Vagina (tissue), 2 donors: ENCODE measurements at places on chromosomes 2 and 18.

DNA sequence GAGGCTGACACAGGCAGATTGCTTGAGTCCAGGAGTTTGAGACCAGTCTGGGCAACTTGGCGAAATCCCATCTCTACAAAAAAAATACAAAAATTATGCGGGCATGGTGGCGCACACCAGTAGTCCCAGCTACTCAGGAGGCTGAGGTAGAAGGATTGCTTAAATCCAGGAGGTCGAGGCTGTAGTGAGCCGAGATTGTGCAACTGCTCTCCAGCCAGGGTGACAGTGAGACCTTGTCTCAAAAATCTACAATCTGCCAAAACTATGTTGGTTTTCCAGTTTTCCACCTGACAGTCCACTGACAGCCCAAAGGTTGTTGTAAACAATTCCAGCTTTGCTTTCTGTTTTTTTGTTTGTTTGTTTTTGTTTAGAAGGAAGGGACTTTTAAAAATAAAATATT is 51.3 kb downstream of the KCMF1 start:
- no peak for DNase-seq

GRCh38 chr2:27687232-27687631 is 23.5 kb downstream of the SLC4A1AP start:
- no peak for DNase-seq

DNA sequence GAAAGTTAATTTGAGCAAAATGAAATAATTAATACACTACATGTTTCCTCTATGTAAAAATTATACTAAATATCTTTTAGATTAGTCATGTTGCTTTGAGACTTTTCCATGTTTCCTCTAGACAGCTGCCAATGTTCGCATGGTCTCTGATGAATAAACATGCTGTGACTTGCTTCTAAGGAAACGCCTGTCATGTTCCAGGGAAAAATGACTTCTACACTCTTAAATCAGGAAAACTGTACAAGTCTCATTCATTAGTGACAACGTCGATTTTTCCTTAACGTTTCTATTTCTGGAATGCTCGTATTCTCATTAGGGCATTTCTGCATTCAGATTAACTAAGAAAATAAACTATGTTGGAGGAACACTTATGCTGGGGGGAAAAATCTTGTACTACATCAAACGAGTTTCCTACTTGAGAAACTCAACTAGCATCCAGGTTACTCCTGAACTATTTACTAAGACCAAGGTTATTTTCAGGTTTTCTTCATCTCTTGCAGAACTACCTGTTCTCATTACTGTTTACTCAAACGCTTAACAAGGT is 1.6 kb downstream of the COBLL1 start:
- no peak for DNase-seq

DNA sequence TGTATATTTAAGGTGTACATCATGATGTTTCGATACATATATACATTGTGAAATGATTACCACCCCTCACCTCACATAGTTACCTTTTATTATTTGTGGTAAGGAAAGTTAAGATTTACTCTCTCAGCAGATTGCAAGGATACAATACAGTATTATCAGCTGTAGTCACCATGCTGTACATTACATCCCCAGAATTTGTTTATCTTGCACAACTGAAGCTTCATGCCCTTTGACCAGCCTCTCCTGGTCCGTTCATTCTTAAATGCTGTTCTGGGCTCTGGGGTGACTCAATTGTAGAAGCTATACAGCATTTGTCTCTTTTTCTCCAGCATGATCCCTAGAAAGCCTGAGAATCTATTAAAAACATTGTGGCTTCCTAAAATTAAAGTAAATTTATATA is 90.8 kb downstream of the PTPRM start:
- DNase-seq: no peak

DNA sequence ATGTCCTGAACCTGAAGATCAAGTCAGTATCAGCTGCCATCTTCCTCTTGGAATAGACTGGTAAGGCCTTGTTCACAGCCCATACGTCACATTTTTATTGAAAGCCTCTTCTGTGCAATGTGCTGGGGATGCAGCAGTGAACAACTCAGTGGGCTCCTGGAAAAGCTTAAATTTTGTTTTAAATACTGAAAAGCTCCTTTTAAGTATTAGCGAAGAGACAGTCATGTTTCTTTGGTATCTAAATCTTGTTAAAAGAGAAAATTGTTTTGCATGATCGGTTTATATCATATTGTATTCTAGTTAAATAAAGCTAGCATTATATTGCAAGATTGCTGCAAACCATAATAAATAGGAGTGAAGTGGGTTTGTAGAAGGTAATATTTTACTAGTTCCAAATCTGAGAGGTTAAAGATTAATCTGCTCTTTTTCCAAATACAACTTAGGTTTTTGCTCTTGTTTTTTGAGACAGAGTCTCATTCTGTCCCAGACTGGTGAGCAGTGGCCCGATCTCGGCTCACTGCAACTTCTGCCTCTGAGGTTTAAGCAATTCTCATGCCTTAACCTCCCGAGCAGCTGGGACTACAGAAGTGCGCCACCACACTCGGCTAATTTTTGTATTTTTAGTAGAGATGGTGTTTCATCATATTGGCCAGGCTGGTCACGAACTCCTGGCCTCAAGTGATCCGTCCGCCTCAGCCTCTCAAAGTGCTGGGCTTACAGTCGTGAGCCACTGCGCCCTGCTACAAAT is 1.6 kb upstream of the RMDN2 start:
- DNase-seq: no peak

DNA sequence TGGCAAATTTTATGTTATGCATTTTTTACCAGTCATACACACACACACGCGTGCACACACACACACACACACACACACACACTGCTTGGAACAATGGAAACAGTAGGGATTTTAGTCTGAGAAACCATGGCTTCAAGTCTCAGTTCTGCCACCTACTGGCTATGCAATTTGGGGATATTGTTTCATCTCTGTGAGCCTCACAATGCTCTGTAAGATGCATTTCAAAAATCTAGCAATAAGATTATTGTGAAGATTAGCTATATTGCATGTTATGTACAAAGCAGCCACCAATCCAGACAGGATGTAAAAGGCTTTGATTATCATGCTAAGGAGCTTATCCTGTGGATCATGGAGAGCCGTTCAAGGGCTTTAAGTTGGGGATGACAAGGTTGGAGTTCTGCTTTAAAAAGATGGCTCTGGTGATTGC is 401.4 kb downstream of the NBAS start:
- DNase-seq: no peak

DNA sequence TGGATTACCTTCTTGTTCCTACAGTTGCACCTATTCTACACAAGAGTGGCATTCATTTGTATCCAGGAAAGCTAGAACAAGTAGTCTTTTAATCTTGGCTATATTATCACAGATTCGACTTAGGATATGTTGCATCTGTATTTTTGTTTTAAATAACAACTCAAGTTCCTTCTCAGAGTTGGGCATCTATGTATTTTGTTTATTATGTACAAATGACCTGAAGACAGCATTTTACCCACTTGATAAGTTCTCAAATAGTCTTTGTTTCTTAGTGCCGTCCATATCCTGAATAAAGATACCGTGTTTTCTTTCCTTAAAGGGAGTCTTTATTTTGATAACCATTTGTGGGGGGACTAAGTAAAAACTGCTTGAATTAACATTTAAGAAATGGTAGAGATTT is 2.9 kb downstream of the ITPRID2 start:
- DNase-seq: no peak

DNA sequence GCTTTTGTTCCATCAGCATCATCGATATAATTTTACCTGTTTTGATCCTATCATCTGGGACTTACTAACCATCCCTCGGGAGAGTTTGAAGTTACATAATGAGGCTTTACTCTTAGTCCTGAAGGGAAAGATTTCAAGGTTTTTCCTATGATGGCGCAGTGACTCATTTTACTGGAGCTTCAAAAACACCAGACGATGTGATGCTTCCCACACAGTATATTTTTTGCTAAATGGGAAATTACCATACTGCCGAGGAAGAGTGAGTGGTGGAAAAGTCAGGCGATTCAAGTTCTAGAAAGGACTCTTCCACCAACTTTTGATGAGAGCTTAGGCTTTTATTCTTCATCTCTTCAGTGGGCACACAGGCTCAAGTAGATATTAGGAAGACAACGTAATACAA is 44.6 kb upstream of the GCG start:
- DNase-seq: no peak

DNA sequence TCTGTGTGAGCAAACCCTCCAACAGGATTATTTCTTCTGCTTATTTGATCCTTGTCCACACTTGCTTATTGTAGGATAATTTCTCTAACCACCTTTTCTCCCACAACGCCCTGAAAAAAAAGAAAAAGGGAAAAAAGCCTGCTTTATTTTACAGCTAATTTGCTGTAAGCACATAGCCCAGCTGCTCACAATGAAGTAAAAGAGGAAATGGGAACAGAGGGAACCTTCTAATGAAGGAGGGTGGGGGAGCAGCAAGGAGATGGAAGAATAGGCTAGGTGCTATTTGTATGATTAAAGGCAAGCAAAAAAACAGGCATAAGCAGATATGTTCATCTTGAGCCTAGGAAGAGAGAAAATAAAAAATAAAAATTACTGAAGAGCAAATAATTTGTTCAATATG is 331.6 kb downstream of the TXNL1 start:
- no peak for DNase-seq

GRCh38 chr18:69758458-69758857 is 189.2 kb downstream of the CD226 start:
- DNase-seq: no peak

- no peak for DNase-seq
Observed at GRCh38 chr18:24491927-24492834, 31.7 kb downstream of the HRH4 start.

- DNase-seq: no peak
Observed at GRCh38 chr2:159035790-159036411, 67.5 kb downstream of the TANC1 start.

- DNase-seq: no peak
Observed at GRCh38 chr2:145380436-145381017, 860.6 kb upstream of the ZEB2 start.

DNA sequence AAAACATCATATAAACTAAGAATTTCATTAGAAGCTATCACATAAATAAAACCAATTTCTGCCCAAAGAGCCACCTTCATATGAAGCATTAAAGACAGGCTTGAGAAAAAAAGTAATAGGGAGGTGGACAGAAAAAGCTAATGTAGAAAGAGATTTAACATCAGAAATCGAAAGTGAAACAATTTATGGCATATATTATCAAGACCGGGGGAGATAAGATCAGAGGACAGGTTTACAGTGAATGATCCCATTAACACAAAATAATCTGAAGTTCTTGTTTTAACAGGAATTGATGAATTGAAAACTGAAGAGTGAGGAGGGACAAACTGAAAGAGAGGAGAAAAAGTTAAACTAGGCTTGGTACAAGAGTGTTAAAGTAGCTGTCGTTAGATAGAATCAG is 786.3 kb upstream of the FSHR start:
- DNase-seq: no peak

GRCh38 chr2:102049756-102050443 is 58.1 kb downstream of the IL1R2 start:
- DNase-seq: no peak

DNA sequence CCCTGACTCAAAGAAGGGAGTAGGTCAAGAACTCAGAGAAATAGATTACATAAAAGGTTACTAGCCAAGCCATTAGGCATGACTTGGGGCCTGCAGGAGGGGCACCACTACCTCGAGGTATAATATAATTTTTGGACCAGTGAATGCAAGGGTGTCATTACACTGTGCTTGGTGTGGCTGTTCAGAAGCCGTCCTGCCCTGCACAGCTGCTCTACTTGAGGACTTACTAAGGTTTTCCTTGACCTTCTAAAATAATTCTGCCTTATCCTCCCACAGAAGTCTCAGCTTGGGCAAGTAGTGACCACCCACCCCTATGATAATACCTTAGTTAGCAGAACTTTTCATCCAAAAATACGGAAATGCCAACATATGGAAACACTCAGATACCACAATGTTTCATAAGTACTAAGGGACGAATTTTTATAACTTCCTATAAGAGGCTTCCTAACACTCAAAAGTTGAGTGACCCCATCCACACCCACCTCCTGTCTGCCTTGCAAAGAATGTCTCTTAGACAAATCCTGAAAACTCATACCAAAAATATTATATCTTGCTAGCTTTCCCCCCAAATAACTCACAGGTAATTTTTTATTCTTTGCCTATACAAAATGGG is 17.7 kb upstream of the ATG16L1 start:
- DNase-seq: no peak

DNA sequence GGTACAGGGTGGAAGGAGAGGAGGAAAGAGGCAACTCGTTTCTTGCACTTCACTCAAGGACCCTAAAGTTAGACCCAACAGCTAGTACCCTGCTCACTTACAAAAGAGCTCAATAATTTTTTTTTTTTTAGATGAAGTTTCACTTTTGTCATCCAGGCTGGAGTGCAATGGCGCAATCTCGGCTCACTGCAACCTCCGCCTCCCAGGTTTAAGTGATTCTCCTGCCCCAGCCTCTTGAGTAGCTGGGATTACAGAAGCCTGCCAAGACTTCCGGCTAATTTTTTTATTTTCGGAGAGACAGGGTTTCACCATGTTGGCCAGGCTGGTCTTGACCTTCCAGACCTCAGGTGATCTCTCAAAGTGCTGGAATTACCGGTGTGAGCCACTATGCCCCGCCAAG is 4.1 kb downstream of the ASB3 start:
- no peak for DNase-seq

DNA sequence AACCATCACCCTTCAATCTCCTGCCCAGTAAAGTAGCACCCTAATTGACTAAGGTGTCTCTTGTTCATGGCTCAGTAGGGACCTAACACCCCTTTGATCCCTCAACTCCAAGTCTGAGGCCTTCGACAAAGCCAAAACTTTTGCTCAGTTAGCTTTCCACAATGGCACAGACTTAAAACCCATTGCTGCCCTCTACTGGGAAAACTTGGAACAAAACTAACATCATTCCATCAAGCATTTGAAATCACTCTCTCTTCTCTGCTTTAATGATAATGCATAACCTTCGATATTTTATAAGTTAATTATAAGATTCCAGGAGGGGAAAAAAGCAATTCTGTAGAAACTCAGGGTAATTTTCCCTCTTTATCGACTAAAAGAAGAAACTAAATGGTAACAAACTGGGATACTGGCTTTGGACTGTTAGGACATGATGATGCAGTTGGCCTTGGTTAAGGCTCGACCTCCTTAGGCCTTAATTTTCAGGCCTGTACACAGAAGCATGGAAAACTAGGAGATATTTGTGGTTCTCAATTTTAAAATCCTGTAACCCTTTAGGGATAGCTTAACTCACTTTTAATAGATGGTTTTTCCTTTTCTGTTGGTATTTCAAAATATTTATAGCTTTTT is 127.8 kb downstream of the STK39 start:
- DNase-seq: no peak

GRCh38 chr2:167181688-167182087 is 293.4 kb downstream of the XIRP2 start:
- no peak for DNase-seq

- DNase-seq: no peak
Observed at GRCh38 chr2:224126440-224126839, 87.4 kb upstream of the SERPINE2 start.

- DNase-seq: no peak
Observed at GRCh38 chr2:164785457-164785856, 56.2 kb downstream of the COBLL1 start.

DNA sequence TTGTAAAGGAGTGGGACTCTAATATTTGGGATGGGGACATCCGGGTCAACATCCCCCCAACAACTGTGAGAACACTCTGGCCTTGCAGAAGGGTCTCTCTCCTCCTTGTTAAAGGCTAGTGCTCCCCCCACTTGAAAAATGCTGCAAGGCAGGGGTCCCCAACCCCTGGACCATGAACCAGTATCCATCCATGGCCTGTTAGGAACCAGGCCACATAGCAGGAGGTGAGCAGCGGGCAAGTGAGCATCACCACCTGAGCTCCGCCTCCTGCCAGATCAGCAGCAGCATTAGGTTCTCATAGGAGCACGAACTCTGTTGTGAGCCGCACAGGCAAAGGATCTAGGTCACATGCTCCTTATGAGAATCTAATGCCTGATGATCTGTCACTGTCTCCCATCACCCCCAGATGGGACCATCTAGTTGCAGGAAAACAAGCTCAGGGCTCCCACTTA is 243.9 kb upstream of the ID2 start:
- peak; percentile 82 for DNase-seq
